ENCODE measurements at places on chromosomes 2 and 18.

- no peak for DNase-seq
These were observed 13.6 kb downstream of the EN1 start for GRCh38 chr2:118833716-118834439.

GRCh38 chr2:191180713-191181112 lies 29.9 kb upstream of the STAT4 start:
- DNase-seq = no peak

GRCh38 chr2:145360129-145360790 lies 840.3 kb upstream of the ZEB2 start:
- DNase-seq = no peak

- DNase-seq = no peak
These were observed 1034.3 kb upstream of the POU3F3 start for GRCh38 chr2:103819599-103819998.

DNA sequence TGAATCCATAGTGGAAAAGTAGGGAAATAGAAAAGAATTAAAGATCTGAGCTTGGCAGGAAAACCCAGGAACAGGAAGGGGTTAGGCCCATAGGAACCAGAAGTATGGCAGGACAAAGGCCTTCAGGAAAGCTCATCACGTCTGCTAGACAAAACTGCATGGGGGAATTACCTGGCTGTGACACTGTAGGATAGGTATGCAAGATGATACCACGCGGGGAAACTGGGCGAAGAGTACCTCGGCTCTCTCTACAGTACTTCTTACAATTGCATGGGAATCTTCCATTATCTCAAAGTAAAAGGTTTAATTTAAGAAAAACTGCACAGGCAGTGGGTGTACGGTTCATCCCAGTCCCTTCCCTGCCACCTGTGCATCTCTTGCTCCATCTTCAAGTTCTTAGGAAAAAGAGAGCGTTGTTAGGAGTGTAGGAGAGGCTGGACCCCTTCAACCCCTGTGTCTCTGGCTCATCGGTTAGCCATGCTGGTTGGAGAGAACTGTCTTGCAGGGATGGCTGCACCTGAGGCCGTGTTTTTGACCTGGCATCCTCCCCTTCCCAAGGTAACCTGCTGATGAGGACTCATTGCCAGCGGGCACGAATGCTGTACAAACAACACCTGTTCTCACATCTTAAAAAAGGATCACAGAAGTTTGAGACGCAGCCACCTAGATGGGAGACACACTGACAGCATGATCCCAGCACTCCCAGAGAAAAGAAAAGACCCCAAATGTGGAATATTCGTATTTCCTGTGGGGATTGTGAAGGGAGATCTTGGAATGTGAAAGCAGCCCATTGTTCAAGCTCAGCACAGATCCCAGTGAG lies 120.5 kb upstream of the COPS8 start:
- DNase-seq = no peak

DNA sequence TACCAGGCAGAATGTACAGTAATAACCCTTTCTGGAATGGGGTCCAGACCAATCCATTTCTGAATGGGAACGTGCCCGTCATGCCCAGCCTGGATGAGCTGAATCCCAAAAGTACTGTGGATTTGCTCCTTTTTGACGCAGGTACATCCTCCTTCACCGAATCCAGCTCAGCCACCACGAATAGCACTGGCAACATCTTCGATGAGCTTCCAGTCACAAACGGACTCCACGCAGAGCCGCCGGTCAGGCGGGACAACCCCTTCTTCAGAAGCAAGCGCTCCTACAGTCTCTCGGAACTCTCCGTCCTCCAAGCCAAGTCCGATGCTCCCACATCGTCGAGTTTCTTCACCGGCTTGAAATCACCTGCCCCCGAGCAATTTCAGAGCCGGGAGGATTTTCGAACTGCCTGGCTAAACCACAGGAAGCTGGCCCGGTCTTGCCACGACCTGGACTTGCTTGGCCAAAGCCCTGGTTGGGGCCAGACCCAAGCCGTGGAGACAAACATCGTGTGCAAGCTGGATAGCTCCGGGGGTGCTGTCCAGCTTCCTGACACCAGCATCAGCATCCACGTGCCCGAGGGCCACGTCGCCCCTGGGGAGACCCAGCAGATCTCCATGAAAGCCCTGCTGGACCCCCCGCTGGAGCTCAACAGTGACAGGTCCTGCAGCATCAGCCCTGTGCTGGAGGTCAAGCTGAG lies 89.6 kb downstream of the SH3BP4 start:
- DNase-seq = no peak

DNA sequence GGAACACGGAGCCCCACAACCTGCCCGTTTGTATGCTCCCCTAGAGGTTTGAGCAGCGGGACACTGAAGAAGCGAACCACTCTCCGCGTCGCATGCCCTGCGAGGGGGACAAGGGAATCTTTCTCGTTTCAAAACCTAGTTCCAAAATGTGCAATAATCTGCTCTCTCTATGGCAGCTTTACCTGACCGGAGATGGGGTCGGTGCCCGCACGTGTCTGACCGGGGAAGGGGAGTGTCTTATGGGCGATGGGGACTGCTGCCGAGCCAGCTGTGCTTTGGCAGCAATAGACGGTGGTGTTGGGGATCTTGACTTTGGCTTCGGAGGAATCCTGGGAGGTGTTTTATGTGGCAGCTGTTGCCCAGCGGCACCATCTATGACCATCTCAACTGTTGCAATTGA lies 7.9 kb downstream of the TTN start:
- DNase-seq = no peak

Measured in hindlimb muscle (tissue), 1 donor.